Stimulated activated CD8-positive, alpha-beta memory T cell treated with anti-CD3 and anti-CD28 coated beads, Interleukin-4, amount 100 ng/mL, for 1 hour (primary cell): ENCODE measurements at places on chromosomes 12 and 14.

- DNase-seq: no peak
These were observed 46.2 kb upstream of the KCNH5 start for GRCh38 chr14:63091394-63091996.

GRCh38 chr14:65164825-65165135, 62.5 kb upstream of the MAX start:
- DNase-seq: no peak

- no peak for DNase-seq
These were observed 34.9 kb upstream of the ZNF740 start for GRCh38 chr12:53145383-53146260.

DNA sequence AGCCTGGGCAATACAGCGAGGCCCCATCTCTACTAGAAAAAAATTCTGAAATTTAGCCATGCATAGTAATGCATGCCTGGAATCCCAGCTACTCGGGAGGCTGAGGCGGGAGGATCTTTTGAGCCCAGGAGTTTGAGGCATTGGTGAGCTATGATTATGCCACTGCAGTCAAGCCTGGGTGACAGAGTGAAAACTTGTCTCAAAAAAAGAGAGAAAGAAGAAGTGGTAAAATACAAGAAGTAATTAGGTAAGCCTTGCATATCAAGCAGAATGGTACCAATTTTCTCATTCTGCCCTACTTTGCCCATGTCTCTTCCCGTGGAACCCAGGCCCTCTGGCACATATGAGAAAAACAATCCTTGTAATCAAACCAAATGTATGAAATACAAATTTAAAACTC, 70.7 kb downstream of the SUSD6 start:
- no peak for DNase-seq

- DNase-seq: no peak
These were observed 277.3 kb downstream of the VRK1 start for GRCh38 chr14:97074456-97074855.

DNA sequence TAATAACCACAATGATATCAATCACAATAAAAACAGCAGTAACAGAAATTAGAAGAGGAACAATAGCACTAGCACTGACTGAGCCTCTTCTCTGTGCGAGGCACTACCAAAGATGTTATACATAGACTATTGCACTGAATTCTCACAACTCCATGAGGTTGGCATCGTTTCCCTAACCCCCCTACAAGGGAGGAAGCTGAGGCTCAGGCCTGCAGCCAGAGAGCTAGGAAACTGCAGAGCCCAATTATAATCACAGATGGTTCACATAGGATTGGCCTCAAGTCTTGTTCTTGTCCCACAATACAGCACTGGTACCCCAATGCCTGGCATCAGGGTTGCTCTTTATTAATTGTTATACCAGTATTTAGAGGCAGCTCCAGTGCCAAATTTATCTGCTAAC, 278.0 kb downstream of the CEP128 start:
- no peak for DNase-seq

DNA sequence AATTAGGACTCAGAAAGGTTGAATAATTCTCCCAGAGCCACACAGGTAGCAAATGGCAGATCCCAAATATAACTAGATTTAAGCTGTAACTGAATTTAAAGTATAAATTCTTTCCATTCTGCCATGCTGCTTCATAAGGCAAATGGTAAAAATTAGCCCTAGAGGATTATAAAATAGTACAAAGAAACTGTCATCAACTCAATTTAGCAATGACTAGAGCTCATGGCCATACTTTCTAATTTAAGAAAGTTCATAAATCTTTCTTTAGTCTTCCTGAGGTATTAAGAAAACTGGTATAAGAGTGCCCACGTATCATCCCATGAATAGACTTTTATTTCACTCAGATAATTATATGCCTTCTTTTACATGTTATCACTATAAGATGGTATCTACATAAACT, 34.8 kb downstream of the MED13L start:
- DNase-seq: no peak

DNA sequence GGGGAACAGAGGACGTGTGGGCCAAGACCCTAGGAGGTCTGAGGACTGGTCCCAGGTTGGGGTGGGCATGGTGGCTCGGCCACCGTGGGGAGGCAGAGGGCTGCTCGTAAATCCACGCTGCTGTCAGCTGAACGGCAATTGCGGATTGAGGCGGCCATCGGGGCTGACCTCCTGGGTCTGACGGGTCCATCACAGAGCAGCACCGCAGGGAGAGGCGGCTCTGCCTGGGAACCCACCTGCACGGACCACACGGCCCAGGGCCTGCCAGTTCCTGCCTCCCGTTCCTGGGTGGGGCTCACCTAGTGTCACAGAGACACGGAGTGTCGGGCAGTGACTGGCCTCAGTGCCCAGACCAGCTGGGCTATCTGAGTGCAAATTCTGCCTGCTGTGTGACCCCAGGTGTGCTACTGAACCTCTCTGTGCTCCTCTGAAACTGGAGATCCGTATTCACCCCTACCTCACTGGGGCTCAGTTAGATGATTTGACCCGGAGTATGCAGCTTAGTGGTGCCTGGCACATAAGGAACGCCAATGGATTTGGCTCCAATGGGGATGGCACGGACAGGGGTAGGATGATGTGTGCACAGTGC, 53.1 kb downstream of the KIF26A start:
- no peak for DNase-seq

DNA sequence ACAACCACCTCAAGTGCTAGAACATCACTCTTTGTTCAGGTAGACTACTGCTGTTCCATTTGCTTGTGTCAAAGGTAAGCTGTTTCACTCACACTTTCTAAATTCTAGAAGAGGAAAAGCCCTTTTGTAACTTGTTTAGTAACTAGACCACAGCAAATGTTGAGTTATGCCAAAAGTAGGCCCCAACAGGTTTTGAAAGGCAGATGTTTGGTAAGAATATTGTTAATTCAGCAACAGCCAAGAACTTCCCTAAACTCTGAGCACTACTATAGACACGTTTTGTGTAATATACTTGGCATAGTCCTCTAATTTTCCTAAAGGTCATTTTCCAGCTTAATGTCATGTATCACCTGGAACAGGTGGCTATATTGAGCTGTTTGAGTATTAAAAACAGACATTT, 79.0 kb downstream of the DCAF5 start:
- no peak for DNase-seq

DNA sequence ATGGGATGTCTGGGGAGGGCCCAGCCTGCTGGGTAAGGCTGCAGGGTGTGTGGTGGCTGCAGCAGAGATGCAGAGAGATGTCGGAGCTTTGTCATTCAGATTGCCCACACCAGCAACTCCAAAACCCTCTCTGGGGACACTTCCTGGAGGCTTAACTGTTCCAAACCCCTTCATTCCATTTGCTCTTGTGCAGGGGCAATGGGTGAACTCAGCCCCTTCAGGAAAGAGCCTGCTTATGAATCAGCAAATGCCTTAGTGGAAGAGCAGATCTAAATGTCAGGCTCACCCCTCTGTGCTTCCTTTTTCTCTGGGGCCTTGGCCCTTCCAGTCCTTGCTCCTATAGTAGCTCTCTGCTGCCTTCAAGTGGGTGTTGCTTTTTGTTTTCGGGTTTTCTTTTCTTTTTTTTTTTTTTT, 36.7 kb upstream of the GPATCH2L start:
- DNase-seq: no peak
